Stimulated activated CD4-positive, alpha-beta T cell treated with anti-CD3 and anti-CD28 coated beads, Interleukin-2, amount 100 ng/mL, for 48 hours (primary cell): ENCODE measurements at places on chromosomes 7 and 10.

DNA sequence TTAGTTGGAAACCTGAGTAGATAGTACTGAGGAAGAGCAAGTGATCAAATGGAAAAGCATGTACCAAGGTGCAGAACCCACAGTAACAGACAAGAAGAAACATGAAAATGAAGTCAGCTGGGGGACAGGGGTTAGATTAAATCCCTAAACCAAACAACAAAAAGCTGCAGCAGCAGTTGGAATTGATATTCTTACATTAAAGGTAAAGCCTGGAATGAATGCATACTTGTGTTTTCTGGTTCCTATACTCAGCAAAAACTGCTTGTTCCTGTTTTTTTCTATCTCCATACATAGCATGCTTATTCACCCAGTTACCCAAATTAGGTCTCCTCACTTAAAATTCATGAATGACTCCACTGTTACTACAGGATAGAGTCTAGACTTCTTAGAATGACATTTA is 92.4 kb downstream of the TPST1 start:
- DNase-seq: no peak

GRCh38 chr10:11146402-11147171 is 128.9 kb downstream of the CELF2 start:
- no peak for DNase-seq

DNA sequence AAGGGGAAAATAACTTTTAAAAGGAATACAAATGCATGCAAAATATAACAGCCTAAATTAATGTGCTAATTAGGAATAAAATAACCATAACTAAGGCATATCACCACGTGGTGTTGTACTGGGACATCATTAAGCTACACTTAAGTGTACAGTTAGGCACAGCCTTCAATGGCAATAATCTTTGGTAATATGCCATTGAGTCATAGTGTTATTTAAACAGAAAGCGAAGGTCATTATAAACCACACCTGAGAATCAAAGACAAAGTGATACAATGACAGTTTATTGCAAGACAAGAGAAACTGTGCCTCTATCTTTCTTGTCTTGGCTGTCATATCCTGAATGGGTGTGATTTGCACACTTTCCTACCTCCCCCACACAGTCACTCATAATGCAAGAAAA is 30.5 kb upstream of the AUTS2 start:
- DNase-seq: no peak

DNA sequence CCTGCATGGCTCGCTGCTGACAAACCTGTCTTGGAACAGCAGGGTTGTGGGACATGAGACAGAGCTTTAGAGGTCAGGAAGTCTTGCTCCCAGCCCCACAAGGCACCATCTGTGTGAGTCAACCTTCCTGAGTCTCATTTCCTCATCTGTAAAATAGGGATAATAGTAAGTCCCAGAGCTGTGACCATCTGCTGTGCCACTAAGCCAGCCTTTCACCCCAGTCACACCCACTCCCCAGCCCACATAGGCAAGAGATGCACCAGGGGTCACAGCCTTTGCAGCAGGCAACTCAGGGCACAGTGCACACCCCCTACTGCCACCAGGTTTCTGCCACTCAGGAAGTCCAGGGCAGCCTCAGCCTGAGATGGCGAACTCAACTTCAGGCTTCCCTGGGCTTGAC is 29.4 kb upstream of the CDH23 start:
- no peak for DNase-seq

DNA sequence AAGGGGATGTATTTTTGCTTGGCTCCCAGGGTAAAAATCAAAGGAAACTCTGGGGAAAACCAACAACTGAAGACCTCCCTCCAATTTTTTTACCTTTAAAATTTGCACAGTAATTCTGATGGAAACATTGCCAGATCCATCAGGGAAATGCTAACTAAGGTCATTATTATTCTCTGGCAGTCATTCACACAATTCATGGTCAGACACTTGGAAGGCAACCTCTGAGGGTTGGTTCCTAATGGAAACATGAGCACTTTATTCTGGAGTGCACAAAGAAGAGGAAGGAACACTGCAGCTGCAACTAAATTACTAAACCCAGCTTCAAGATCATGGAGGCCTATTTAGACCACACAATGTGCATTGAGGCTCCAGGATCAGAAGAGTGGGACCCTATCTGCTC is 34.2 kb downstream of the SRI start:
- no peak for DNase-seq

DNA sequence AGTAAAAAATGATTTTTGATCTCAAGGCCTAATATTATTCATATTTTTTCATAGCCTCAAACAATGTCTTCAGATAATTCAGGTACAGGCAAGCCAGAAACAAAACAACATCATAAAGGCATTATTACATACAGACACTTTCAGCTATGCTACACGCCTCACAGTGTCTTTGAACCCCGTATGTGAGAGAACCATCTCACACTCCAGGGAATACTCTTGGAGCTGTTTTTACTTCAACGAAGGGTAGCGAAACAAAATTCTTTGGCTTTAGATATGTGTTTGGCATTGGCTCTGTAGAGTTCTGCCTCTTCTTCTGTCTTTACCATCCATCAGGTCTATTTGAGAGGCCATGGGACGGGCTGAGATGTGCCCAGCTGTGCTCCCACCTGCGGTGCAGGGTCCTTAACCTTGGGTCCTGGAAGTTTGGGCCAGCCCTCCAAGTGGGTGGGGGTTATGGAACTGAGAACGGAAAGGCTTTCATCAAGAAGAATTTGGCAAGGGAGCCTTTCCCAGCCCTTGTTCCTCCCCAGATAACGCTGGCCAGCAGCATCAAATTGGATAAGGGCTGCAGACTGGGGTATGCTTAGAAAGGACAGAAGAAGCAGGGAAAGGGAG is 276.9 kb downstream of the TCF7L2 start:
- DNase-seq: no peak

- DNase-seq: no peak
Measured at GRCh38 chr7:104306793-104307192, 21.6 kb upstream of the LHFPL3 start.

GRCh38 chr7:130279286-130279685 is 12.6 kb downstream of the CPA2 start:
- no peak for DNase-seq

- DNase-seq: no peak
Measured at GRCh38 chr10:124725791-124726190, 18.4 kb downstream of the FAM53B start.

GRCh38 chr10:58836176-58836700 is 323.6 kb downstream of the BICC1 start:
- no peak for DNase-seq

GRCh38 chr7:116443646-116444045 is 55.9 kb upstream of the CAV2 start:
- no peak for DNase-seq

GRCh38 chr7:139603896-139604295 is 80.4 kb downstream of the CLEC2L start:
- no peak for DNase-seq

- no peak for DNase-seq
Measured at GRCh38 chr10:99952799-99953198, 56.9 kb downstream of the DNMBP start.

DNA sequence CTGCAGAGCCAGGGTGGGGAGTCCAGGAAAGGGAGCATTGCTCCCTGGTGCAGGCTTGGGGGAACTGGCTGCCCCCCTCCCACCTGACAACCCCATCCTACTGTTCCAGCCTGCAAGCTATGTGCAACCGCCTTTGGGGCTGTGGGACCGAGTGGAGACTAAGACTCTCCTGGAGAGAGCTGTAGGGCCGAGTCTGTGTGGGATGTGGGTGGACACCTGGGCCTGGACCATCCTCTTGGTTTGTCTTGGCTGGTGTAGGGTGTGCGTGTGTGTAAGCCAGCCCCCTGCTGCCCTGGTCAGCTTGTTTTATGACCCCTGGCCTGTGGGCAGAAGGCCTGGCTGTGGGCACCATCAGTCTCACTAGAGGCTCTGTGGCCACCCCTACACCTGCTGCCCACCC is 1.6 kb upstream of the RAMP3 start:
- DNase-seq: no peak

GRCh38 chr7:156031679-156032478 is 219.6 kb upstream of the SHH start:
- no peak for DNase-seq

DNA sequence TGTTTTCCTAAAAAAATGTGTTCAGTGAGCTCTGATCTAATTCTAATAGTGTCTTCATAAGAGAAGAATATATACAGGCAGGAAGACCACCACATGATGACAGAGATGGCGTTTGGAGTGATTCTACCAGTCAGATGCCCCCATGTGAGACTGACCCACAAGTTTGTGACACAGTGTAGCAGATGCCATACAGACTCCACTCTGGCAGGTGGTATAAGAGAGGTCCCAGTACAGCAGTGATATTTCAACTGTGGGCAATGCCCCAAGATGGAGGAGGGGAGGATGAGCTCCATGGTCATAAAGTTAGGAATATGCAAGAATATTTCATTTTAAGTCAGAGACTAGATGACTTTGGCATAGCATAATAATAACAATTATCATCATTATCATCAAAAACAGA is 1022.6 kb downstream of the KCNMA1 start:
- DNase-seq: no peak

DNA sequence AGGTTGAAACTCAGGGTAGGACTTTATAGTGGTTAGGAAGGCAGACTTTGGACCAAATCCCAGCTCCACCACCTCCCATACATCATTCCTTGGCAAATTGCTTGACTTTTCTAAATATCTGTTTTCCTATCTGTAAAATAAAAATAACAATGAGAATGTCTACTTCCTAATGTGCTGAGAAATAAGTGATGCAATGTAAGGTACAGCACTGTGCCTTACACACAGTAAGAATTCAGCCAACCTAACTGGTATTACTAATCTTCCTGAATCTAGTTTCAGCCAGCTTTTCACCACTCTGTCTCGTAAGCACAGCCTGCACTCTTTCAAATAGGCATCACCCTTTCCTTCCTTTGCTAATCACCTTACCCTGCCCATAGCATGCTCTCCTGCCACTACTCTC is 9.7 kb downstream of the PRLHR start:
- DNase-seq: no peak

GRCh38 chr7:96401200-96401599 is 79.3 kb upstream of the SLC25A13 start:
- DNase-seq: no peak

DNA sequence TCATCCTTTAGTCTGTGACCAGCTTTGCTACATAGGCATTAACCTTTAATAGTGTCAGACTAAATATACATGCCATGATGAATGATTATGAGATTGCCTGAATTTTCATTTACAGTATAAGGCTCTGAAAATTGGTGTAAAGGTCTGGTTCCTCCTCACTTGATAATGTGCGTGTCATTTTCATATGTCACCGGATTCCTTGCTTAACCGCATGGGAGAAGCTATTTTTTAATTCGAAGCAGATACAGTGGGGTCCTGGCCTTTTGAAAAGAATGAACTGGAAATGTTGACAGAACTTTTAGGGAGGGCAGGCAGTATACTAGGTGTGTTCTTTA is 192.4 kb upstream of the SH2B2 start:
- DNase-seq: no peak

DNA sequence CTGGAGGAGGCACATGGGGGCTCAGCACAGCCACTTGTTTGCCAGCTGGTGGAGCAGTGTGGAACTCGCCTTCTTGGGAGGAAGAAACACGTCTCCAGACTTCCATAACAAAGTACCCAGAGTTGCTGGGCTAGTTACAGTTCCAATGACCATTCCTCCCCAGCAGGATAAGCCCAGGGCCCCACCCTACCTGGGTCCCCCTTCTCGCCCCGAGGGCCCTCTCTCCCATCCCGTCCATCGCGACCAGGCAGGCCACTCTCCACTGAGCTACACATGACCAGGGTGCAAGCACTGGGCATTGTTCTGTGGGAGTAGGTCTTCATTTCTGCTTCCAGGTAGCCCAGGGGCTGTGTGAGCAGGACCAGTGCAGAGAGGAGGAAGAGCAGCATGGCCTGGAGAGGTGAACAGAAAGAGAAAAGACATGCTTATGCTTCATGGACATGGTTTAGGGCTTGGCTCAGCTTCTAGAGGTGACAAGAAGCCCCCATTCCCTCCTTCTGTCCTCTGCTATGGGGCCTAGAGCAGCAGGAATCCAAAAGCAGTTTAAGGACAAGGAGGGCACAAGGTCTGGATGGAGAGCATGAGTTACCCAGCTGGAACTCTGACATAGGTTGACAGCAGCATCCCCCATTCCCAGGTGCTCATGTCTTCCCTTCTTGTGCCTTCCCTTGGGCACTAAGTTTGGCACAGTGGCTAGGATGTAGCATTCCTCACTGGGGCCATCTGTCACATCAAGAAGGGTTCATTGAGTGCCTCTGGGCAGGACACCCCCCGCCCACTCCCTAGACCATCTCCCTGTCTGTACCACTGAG is 2.4 kb downstream of the SFTPD start:
- DNase-seq: no peak

GRCh38 chr7:1951159-1951536 is 281.1 kb downstream of the ELFN1 start:
- DNase-seq: no peak

- DNase-seq: no peak
Measured at GRCh38 chr10:97765201-97765600, 6.6 kb downstream of the SFRP5 start.

- DNase-seq: no peak
Measured at GRCh38 chr10:90914992-90915765, 5.7 kb downstream of the ANKRD1 start.

DNA sequence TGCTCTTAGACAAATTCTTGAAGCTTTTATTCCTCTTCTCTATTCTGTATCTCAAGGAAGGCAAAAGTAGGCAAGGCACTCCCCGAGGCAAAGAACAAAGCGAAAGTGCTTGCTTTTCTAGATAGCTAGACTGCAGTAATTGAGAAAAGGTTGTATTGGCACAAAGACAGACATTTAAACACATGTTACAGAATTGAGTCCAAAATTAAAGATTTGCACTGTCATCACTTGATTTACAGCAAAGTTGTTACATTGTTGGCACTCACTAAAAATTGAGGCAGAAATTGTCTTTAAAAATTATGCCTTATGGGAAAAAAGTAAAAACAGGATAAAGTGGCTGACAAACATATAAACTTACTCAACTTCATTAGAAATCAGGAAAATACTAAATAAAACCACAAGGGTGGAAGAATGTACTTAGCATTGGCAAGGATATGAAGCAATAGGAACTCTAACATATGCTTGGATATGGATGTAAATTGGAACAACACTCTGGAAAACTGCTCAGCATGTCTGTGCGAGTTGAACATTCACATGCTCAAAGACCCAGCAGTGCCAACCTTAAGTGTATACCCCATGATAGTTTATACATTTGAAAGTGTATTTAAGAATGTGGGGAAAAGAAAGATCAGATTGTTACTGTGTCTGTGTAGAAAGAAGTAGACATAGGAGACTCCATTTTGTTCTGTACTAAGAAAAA is 491.3 kb downstream of the GLRX3 start:
- no peak for DNase-seq

DNA sequence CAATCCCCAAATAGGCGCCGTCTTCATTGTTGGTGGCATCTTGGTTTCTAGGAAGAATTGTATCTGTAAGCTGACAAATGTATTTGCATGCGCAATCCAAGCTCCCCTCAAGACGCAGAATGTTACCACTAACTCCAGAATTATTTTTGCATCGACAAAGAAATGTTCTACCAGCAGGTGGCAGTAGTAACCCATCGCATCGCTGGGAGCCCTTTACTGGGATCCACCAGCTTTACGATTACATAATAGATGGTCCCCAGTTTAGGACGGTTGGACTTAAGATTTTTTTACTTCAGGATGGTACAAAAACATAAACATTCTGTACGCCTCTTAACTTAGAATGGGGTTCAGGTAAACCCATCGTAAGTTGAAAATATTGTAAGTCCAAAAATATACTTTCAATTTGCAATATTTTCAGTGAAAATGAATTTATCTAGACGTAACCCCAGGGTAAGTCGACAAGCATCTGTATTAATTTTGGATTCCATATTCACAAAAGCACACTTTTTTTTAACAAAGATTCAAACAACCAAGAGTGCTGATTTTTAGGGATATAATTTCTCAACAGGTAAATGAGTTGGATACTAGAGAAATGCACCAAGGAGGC is 114.0 kb upstream of the COBL start:
- DNase-seq: peak; percentile 49
